ENCODE measurements at places on chromosomes 13 and 19.

- no peak for DNase-seq
These were observed 240.5 kb downstream of the SLC7A1 start for GRCh38 chr13:29355029-29355428.

GRCh38 chr19:48607359-48607755 lies 815 bp downstream of the SPACA4 start:
- no peak for DNase-seq

DNA sequence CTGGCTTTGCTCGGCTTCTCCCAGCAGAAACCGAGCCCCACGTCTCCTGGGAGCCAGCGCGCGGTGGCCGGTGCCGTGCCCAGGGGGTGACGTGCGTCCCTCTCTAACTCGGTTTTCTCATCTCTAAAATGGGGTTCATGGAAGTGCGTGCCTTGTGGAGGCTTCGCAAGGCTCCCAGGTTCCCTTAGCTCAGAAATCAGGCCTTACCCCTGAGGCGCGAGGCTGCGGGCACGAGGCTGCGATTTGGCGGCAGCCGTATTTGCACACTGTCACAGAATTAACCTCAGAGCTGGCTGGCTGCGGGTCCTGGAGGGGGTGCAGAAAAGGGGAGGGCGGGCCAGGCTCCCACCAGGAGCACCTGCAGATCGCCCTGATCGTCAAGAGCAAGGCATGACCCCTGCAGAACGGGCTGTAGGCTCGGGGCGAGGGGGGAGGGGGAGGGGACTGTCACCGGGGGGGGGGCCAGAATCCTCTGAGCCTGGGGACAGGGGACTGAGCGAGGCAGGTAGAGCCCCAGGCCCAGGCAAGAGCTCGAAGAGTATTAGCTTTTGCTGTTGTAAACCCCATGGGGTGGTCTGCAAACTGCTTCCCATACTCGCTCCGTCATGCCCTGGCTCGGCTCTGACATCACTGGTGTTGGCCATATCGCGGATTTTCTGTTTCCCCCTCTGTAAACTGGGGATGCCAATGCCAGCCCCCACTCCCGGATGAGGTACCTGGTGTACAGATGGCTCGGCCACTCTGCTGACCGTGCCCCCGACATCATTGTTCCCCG lies 62.2 kb downstream of the CCNE1 start:
- DNase-seq, result no peak

DNA sequence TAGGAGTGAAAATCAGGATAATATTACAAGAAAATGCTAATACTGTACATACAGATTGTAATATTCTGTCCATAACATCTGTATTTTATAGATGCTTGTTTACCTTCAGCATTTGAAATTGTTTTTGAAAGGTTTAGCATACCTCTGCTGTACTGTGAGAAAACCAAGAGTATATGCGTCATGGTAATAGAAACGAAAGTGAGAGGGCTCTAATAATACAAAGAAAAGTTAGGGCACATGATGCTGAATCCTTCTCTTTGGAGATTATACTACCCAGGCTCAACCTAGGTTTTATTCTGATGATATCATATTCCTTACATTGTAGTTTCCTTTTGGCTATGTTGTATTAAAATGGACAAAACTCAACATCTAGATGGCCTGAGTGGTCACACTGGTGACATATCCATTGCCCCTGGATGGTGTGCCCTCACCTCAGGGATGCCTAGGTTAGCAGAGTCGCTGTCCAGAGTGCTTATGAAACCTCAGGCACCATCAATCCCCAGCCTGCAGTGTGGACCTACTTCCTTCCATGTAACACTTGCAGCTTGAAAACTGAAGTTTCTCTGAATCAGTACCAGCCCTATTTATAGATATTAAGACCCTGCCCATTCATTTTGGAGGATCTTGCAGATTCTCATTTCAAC lies 253.7 kb downstream of the KCTD12 start:
- no peak for DNase-seq

DNA sequence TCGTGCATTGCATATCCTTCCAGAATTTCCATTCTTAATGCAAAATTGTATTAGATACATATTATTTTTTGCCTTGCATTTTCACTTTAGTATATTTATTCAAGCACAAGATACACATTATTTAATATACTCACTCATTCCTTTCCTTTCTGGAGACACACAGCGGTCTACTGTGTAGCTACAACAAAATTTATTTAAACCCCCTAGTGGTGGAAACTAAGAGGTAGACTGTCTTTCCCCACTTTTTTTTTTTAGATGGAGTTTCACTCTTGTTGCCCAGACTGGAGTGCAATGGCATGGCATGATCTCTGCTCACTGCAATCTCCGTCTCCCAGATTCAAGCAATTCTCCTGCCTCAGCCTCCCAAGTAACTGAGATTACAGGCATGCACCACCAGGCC lies 2040.3 kb upstream of the PCDH20 start:
- DNase-seq, result no peak

DNA sequence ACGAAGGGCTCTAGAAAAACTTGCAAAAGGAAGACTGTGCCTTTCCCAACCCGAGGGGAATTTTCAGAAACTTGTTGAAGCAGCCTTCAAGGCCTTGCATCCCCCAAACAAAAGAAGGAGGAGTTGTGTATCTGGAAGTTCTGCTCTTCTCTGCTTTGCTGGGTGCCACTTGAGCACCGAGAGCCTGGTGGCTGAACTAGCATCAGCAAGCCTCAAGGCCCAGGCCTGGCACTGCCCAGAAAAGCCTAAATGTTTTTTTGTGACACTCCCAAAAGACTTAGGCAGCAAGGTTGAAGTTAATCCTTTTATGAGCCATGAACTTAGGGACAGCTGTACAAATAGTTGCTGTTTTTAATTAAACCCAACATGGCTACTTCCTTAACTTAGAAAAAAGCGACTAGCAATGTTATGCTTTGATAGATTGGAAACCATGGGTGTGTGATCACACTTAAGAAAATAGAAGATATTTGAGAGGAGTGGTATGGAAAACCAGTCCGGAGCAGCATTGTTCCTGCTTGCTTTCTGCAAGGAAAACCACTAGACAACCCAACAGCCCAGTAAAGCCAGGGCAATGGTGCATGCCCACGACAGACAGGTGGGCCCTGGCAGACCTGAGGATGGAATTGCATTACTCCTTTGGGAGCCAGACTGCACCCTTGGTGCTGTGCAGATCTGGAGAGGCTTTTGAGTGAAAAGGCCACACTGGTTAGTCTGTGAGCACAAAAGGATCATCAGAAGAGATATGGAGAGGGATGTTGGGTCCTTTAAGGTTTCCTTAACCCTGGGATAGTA lies 788 bp upstream of the DLEU7 start:
- no peak for DNase-seq

DNA sequence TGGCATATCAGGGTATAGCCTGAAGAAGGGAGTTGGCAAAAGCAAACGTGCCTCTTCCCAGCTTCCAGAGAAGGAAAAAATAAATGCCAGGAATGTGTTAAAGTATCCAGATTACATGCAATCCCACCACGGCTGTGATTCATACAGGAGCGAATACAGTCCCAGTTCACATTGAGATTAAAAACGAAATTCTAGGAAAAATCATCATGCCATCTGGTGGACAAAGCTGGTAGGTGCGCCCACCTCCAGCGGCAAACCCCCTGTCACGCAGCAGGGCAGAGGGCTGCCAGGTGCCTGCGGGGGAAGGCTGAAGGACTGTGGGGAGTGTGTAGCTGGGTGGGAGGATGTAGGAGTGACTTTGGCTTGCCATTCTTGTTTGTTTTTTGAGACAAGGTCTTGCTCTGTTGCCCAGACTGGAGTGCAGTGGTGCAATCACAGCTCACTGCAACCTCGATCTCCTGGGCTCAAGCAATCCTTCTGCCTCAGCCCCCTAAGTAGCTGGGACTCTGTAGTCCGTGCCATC lies 6.4 kb upstream of the DMWD start:
- no peak for DNase-seq

GRCh38 chr13:22031702-22032286 lies 360.9 kb downstream of the FGF9 start:
- no peak for DNase-seq

- DNase-seq, result no peak
These were observed 8.6 kb downstream of the ISOC2 start for GRCh38 chr19:55452749-55453346.

GRCh38 chr19:5665781-5666513 lies 14.4 kb downstream of the MICOS13 start:
- DNase-seq, result no peak

DNA sequence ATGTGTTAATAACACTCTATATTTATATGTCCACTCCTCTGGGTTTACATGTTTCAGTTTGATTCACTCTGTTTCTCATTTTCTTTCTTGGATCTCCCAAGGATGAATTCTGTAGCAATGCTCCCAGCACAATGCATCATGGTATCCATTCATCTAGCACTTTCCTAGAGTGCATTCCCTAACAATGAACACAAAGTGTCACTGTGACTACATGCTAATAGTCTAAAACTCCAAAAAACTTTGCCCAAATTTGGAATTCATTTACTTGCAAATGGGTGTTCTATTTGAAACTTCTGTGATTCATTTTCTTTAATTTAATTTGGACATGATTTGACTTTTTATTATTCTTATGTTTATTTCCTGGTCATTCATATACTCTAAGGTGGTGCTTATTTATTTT lies 286.3 kb downstream of the POU4F1 start:
- DNase-seq, result no peak

DNA sequence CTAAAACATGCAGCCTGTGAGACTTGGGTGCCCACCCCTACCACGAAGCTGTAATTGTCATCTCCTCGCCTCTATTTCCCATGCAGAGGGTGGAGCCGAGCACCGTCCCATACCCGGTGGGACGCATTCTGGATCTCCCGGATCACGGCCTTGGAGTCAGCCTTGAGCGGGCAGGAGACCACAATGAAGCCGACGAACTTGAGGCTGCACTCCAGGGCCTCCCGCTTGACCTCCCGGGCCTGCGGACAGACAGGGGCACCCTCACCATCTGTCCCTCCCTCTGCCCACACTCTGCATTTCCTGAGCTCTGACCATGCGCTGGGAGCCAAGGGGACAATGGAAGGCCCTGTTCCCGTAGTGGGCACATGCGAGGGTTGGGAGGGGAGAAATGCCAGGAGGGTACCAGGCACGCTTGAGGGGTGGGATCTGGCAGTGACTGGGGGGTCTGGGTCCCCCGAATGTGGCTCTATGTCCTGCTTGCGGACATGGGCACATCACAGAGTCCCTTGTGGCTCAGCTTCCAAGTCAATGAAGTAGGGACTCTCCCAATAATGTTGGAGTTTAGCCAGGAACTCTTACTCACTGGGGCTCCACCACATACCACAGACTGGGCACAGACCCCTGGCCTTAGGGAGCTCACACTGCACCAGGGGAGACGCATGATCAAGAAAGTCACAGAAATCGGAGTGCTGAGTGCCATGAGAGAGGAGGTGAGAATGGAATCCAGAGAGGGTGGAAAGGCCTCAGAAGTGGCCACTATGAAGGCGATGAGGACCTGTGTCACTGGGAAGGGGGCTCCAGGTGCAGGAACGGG lies 9.2 kb upstream of the GMIP start:
- DNase-seq, result no peak

DNA sequence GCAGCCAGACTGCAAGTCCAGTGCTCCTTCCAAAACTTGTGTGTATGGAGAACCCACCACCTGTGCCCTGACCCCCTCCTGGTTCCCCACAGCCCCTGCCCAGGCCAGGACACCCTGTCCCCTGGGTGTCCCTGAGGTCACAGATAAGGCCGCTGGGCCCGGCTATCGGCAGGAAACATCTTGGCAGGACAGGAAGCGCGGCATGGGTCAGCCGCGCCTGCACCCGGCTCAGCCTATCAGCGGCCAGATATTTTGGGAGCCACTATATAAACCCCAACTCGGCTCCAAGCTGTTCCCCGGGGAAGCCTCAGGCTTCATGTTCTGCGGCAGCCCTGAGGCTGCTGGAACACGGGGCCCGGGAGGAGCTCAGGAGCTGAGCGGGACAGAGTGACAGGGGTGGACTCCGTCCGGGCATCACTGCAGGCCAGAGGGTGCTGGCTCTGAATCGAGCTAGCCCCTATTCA lies 60.8 kb downstream of the AP1M1 start:
- peak; percentile 82 for DNase-seq

- DNase-seq, result no peak
These were observed 51.8 kb downstream of the CCDC70 start for GRCh38 chr13:51913421-51914136.

DNA sequence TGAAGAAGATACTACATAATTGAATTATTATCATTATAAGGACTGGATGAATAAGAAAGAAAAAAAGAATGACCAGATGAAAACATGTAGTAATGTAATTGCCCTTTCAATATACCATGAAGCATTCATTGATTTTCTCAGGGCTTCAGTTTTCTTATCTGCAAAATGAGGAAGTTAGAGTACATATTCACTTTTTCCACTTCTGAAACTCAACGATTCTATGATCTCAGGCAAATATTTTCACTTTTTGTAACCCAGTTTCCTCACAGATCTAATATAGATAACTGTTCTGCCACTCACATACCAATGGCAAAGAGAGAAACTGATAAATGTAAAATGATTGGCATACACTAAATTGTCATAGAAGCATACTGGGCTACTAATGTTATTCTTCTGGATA lies 856.6 kb upstream of the KLHL1 start:
- no peak for DNase-seq

DNA sequence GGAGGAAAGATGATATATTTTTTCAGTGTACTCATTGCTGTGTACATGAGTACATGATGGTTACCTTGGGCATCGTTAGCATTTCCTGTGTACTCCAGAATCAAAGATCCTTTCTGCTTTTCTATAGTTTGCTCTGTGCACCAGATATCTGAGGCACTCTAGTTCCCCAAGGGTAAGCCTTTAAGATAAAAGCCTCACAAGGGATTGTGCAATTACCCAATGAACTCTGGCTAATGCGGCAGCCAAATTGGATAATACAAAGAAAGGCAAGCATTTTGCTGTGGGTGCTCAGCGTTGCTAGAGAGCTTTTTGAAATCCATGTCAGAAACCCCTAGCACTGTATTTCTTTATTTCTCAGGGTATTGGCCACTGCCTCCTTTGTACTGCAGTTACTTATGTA lies 2.9 kb downstream of the CYSLTR2 start:
- DNase-seq, result no peak

DNA sequence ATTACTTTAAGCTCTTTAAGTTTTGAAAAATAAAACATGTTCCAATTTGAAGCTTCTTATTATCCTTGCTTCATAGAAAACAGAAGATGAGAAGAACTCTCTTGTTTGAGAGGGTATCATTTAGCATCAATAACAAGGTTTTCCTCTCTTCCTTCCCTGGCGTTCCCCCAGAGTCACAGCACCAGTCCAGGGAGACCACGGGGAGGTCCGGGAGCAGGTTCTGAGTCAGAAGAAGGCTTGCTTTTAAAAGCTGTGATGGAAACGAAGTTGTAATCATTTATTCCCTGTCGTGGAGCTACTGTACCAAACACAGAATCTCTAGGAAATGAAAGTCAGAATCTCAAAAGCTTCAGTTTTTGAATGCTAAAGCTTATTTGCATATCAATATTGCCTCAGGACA lies 174.0 kb upstream of the LSM14A start:
- DNase-seq, result no peak
